Activated CD4-positive, alpha-beta T cell treated with anti-CD3 and anti-CD28 coated beads, Interleukin-2, Interleukin-6, amounts not matched to agents 100 ng/mL and 50 ng/mL, durations not matched to agents 16 hours and 8 hours (primary cell): ENCODE measurements at places on chromosomes 16 and 17.

- no peak for DNase-seq
Measured at GRCh38 chr17:60845012-60845411, 167.4 kb downstream of the BCAS3 start.

DNA sequence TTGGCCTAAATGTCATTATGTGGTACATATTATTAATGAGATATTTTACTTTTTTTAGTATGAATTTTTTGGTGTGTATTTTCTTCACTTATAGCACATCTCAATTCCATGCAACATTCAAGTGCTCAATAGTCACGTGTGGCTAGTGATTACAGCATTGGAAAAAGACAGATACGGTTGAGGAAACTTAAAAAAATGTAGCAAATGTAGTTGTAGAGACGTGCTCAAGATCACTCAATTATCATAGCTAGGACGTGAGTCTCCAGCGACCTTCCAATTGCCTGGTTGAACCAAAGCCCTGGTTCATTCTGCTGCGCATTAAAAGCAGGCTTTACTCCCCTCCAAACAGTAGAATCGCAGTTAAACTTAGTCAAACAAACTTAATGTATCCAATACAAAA, 1.2 kb upstream of the LIG3 start:
- DNase-seq, result no peak

DNA sequence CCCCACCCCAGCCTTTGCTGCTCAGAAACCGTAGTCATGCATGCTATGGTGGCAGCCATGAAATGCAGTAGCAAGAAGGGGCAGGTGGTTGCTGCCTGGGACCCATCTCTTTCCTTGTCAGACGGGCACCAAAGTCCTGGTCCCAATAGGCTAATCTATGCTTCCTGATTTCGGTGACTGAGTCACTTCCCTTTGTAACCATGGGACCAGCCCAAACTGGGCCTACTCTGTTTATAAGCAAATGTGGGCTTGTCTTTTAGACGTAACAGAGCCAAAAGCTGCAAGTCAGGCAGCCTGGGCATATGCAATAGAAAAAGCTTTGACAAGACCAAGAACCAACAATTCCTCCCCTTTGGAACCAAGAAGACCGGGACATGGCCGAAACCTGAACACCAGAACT, 99.1 kb upstream of the RBBP6 start:
- no peak for DNase-seq

DNA sequence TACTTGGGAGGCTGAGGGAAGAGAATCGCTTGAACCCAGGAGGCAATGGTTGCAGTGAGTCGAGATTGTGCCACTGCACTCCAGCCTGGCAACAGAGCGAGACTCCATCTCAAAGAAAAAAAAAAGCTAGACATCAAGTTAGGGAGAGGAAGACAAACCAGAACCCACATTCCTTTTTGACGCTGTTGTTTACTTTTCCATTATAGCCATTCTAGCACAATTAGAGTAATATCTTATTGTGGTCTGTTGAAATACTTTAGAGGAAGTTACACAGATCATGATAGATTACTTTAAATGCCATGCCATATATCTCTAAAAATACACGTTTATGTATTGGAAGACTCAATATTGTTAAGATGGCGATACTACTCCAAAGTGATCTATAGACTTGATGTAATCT, 16.5 kb upstream of the ABCC1 start:
- no peak for DNase-seq

GRCh38 chr17:728911-729310, 3.5 kb upstream of the TLCD3A start:
- no peak for DNase-seq

DNA sequence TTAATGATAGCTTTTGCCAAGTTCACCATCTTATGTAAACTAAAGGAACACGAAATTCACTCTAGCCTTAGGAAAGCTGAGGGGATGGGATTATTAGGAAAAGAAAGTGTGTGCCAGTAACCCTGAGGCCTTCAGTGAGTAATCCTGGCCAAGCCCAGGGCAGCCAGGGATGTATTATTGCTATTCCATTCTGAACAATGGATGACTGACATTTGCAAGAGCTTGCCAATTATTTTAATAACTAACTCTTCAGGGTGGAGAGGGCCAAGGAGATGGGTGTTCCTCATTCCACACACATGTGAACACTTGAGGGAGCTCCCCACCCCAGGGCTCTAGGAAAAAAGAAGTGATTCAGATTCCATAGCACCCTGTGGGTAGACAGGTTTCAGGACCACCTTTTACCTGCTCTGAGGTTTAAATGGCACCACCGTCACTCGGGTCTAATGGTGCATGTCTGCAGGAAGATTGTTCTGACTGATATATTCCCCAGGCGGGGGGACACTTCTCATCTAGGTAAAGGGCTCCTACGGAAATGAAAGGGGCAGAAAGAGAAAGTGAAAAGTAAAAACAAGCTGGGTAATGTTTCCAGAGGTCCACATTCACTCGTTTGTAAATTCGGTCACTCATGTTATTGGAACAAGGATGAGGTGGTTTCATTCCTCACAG, 41.5 kb downstream of the TK2 start:
- no peak for DNase-seq

GRCh38 chr16:66750279-66751052, 943 bp downstream of the DYNC1LI2 start:
- DNase-seq, result no peak

- DNase-seq, result no peak
Measured at GRCh38 chr16:81720973-81721906, 57.9 kb upstream of the PLCG2 start.

DNA sequence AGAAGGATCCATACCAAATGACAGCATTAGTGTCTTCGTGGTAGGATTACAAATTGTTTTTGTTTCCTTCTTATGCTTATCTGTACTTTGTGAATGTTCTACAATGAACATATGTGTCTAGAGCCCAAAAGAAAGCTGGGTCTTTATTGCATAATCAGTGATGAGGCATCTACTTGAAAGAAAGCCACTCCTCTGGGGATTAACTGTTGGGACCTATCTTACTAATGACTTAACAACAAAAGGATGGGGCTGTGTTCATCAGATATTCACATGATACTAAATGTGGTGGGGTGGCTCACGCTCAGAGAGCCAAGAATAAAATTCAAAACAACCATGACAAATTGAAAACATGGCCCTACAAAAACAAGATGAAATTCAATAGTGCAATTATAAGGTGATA, 160.2 kb downstream of the RGS9 start:
- DNase-seq, result no peak

GRCh38 chr17:67481808-67482207, 104.7 kb downstream of the PITPNC1 start:
- no peak for DNase-seq

DNA sequence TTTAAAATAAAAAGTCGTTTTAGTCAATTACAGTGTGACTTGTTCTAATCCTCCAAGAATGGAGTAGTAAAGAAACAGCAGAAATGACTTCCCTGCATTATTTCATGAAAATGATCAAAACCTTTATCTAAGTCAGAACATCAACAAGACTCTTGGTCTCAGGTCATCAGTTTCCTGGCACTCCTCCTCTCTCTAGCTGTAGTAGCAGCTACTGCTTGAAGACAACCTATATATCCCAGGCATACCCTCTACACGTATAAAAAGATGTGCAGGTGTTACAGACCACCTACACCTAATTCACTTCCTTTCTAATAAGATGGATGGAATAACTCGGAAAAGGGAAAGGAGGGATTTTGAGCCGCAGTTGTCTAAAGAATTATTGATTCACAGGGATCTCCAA, 1.6 kb upstream of the FBF1 start:
- DNase-seq, result no peak

DNA sequence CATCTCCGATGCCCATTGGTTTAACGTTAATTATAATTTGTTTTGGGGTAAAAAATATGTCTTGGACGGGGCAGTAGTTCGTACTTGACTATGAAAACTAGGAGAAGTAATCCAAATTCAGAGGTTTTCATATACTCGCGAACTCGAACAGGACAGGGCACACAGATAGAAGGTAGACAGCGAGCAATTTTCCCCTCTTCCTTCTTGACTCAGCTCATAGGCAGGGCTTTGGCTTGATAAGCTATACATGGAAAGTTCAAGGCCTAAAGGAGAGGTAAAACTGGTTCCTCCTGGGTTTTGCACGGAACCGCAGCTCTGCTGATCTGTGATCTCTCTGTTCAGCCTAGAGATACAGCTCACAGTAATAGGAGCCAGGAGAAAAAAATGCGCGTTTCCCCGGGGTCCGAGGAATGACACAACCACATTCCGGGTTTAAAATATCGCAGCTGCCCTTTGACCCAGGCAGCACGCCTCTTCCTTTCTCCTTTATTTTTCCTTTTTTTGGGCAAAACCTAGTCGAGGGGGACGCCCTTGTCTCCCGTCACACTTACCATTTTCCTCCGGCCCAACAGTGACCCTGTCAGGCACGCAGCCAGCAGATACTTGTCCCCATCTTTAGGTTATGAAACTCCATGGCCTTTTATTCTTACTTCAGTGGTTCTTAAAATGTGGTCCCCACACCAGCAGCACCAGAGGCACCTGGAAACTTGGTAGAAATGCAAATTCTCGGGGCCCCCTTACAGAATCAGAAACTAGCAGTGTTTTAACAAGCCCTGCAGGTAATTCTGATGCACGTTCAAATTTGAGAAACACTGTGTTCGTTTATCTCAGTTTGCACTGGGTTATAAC, 1.7 kb upstream of the LASP1 start:
- peak; percentile 36 for DNase-seq

DNA sequence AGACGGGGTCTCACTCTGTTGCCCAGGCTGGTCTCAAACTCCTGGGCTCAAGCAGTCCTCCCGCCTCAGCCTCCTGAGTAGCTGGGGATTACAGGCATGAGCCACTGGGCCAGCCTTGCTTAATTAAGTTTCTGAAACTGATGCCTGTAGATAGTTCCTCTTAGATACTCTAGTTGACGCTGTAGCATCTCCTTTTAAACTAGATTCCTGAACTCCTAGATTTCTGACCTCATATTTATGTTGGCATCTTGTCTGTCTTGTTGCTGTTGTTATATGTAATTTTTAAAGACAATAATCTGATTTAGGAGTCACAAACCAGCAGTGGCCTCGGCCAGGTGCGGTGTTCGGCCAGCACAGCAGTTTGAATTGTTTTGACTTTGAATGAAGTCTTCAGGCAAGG, 37.5 kb downstream of the DHRS7B start:
- DNase-seq, result no peak

- peak; percentile 34 for DNase-seq
Measured at GRCh38 chr16:29641561-29641960, 21.5 kb upstream of the SPN start.

DNA sequence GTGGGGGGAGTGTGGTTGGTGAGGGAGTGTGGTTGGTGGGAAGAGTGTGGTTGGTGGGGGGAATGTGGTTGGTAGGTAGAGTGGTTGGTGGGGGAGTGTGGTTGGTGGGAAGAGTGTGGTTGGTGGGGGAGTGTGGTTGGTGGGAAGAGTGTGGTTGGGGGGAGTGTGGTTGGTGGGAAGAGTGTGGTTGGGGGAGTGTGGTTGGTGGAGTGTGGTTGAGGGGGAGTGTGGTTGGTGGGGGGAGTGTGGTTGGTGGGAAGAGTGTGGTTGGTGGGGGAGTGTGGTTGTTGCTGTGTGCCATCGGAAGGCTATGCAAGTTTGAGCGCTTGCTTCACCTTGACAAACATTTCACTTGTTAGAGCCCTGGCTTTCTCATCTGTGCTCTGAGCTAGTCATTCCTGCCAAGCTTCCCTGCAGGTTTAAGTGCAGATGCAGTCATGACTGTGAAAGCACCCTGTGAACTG, 20.1 kb downstream of the MINK1 start:
- DNase-seq, result no peak

- peak; percentile 69 for DNase-seq
Measured at GRCh38 chr17:75587675-75588595, at the start of gene MYO15B. Gene MYO15B, plus strand, starts transcription at chr17:75587800. Its CDS starts 258 bp downstream, at chr17:75588058.

DNA sequence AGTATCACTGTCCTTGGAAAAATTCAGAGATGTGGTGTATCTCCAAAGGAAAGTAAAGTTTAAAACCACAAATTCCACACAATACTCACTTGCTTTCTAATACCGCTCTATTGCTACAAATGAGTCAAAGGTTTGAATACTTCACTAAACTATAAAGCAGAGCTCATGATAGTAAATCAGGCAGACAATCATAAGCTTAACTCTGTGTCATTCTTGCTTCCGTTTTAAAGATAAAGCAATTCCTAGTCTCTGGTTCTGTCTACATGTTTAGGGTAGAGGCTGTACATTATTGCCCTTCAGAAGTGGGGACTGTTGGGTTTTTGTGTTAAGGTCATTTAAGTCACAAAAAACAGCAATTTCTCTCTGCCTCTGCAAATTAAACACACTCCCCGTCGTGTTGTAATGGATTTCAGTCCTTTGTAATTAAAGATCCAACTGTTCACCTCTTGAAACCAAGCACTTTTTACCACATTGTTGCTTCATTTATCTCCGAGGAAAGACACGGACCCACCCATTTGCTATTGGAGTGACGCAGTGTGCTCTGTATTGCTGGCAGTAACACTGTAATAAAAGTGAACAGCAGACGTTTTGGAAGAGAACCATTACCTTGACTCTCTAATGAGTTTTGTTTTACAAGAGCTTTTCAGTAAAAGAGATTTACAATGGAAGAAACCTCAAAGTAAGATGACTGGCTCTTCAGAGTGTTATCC, 83.1 kb upstream of the CNTNAP4 start:
- DNase-seq, result no peak

DNA sequence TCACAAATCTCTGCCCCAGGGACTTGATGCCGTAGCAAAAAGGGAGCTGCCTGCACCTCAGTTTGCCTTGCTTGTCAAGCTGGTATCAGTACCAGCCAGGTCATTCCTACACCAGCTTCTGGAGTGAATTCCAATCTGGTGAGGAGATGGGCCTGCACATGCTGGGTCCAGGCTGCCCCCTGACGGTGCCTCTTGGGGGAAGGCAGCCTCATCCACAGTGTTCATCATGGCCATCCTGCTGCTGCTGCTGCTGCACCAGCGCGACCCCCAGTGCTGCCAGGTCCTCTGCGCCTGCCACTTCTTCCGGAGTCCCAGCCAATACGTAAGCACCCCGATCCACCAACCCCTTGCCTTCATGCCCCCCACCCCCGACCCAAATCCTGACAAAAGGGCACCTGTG, 8.3 kb downstream of the MRPL27 start:
- DNase-seq, result no peak

DNA sequence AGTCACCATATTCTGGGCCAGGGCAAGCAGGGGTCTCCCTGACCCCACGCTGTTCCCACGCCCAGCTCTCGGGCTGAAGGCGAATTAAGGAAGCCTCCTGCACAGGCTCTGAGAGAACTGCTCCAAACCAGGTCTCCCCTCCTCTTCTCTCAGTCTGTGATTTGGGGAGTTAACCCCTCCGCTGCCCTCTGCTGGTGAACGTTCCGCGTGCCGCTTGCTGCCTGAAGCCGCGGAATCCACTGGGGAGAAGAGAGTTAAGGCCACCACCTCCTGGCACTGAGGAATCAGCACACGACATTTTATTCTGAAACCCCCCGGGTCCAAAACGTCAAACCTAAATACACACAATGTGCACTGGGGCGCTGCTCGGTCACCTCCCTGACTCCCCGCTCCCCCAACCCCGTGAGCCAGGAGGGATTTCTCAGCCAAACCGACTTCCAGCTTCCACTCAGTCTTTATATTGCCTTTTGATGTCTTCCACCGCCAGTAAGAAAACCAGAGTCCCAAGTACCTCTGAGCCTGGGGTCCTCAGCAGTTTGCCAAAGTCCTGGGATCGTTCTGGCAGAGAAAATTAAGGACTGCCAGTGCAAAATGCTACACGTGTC, 54.4 kb upstream of the RCVRN start:
- peak; percentile 54 for DNase-seq
